Erythroblast (primary cell): ENCODE measurements at places on chromosomes 2 and 18.

- DNase-seq, result no peak
These were observed 13.6 kb upstream of the TTR start for GRCh38 chr18:31578126-31578525.

DNA sequence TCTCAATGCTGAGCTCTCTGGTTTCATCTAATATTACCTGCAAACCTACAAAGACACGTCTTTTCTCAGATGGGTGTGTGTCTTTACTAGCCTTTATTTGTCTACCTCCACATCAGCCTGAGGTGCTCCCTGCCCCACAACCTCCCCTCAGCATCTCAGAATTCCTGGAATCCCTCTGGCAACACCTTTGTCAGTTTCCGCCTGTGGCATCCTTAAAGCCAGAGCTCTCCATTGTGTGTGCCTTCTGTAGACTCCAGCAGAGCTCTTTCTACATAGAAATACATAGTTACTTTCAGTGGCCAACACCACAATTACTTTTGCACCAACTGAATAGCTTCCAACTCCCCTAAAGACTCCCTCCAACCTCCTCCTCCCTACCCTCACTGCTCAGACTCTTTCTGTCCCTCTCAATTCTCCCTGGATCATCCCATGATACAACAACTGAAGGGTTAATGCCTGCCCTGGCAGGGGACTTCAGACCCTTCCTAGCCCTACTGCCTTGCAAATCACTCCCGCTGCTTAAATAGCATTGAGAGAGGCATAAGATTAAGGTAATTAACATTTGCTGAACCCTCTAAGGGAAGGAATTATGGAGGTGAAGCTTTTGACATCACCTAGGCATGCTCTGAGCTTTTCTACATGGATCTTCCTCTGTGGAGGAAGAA lies 39.6 kb upstream of the RMDN2 start:
- DNase-seq, result no peak

GRCh38 chr2:17791121-17791816 lies 25.0 kb upstream of the MSGN1 start:
- no peak for DNase-seq

- DNase-seq, result no peak
These were observed 24.8 kb upstream of the TBC1D8 start for GRCh38 chr2:101175991-101176390.

DNA sequence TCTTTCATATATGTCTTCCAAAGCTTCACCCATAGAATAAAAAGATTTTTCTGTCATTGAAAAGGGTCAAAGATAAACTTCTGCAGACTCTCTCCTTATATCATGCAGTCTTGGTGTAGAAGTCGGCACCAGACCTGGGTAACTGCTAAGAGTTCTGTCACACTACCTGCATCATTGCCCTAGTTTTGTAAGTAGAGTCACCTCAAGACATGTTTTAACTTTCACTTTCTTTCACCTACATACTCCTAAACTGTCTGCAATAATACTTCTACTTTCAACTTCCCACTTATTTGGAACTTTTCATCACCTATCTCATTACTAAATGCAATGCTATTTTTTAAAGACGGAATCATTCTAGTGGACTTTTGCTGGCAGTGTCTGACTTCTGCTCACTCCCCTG lies 475.6 kb upstream of the VRK2 start:
- no peak for DNase-seq

DNA sequence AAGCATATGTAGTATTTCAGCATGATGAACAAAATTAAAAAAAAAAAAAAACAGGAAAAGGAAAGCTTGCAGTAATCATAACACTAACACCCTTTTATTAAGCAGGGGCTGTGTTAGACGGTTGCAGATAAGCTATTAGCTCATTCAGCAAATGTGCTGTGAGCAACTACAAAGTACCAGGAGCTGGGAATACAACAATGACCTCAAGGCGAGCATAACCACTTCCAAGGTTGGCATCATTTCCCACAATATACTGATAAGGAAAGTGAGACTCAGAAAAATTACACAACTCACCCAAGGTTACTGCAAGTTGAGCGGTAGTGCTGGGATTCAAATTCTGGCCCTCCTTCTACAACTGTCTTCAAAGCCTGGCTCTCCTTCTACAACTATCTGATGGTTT lies 38.2 kb upstream of the ACTR3 start:
- DNase-seq, result no peak
